ENCODE measurements at places on chromosomes 3 and 15. TPM values are rescaled to one million over a fixed set of nuclear protein-coding genes. Genes with fewer than 3 reads are reported as not detected.

GRCh38 chr3:24522146-24522579 is 27.5 kb upstream of the THRB start:
- peaks cover 47% of the 10 kb centered on the region for H3K4me1 ChIP-seq
- no peak for DNase-seq
- H3K36me3 ChIP-seq = peaks cover 21% of the 10 kb centered on the region

Gene INKA1
- total RNA-seq = not detected

DNA sequence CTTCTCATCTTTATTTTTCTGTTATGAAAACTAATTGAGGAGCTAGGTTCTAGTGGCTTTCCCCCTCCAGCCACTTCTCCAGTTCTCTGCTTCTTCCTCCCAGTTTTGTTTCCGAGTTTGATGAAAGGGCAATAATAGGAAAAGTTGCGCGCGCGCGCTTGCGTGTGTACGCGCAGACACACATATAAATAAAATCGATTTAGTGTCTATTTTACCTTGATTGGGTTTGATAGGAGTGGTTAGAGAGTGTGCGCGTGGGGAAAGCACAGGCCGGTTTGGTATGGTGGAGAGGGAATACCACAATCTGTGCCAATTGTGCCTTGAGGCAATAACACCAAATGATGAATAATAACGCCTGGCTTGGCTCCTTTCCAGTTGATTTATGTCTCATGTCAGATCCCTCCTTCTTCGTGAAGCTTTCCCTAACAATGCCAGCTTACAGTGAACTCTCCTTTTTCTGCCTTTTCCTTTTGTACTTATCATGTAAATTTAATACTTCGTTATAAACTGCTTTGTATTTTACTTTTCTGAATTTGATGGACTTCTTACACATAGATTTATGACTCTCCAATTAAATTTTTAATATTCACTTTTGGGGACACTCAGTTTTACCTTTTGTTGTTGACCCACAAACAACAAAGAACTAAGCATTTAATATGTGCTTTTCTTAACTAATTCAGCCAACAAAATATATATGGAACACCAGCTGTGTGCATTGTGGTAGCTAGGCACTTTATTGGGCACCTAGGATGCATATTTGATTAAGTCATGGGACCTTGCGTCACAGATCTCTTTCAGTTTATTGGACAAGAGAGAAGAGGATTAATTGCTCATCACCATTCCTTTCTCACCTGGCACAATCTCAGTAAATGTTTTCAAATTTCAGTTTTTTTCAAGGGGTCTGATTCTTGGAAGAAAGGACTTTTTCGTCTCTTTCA is 1.7 kb downstream of the TIPARP start:
- peaks cover 76% of the 10 kb centered on the region for H3K36me3 ChIP-seq
- H3K4me3 ChIP-seq = peak overlapping the region; percentile 99
- H3K27me3 ChIP-seq = no peaks in the 10 kb centered on the region
- DNase-seq = peak; percentile 70

Gene COL6A5
- total RNA-seq = not detected

- H3K27me3 ChIP-seq = no peaks in the 10 kb centered on the region
- no peaks in the 10 kb centered on the region for H3K4me1 ChIP-seq
- H3K4me3 ChIP-seq = no peak overlapping the region
- no peak overlapping the region for H3K27ac ChIP-seq
- no peak for DNase-seq
These were observed 226.3 kb downstream of the TAFA4 start for GRCh38 chr3:68706096-68706495.

DNA sequence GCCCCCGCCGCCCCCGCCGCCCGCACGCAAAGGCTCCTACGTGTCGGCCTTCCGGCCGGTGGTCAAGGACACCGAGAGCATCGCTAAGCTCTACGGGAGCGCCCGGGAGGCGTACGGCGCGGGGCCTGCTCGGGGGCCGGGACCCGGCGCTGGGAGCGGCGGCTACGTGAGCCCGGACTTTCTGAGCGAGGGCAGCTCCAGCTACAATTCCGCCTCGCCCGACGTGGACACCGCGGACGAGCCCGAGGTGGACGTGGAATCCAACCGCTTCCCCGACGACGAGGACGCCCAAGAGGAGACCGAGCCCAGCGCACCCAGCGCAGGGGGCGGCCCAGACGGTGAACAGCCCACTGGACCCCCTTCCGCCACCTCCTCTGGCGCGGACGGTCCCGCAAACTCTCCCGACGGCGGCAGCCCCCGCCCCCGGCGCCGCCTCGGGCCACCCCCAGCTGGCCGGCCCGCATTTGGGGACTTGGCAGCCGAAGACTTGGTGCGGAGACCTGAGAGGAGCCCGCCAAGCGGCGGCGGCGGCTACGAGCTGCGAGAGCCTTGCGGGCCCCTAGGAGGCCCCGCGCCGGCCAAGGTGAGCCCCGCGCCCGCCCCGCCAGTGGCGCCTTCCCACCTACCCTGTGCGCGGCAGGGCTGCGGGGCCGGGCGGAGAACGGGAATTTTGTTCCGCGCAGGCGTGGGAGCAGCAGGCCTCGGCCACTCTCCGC is 2.4 kb downstream of the SKOR1 start:
- peaks cover 11% of the 10 kb centered on the region for H3K36me3 ChIP-seq
- peaks cover 87% of the 10 kb centered on the region for H3K27me3 ChIP-seq
- H3K27ac ChIP-seq = no peak overlapping the region
- no peak for DNase-seq

DNA sequence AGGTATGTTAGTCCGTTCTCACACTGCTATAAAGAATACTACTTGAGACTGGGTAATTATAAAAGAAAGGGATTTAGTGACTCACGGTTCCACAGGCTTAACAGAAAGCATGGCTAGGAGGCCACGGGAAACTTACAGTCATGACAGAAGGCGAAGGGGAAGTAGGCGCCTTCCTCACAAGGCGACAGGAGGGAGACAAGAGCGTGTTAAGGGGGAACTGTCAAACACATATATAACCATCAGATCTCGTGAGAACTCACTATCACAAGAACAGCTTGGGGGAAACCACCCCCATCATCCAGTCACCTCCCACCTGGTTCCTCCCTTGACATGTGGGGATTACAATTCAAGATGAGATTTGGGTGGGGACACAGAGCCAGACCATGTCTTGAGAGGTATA is 30.4 kb downstream of the SPRED1 start:
- no peak overlapping the region for H3K4me3 ChIP-seq
- H3K27ac ChIP-seq = no peak overlapping the region
- no peaks in the 10 kb centered on the region for H3K27me3 ChIP-seq
- no peak for DNase-seq
- no peaks in the 10 kb centered on the region for H3K4me1 ChIP-seq

GRCh38 chr3:60935709-60936108 is 315.5 kb downstream of the FHIT start:
- peaks cover 4% of the 10 kb centered on the region for H3K36me3 ChIP-seq
- no peak overlapping the region for H3K27ac ChIP-seq
- no peak overlapping the region for H3K4me3 ChIP-seq
- H3K27me3 ChIP-seq = no peaks in the 10 kb centered on the region
- DNase-seq = no peak

- H3K36me3 ChIP-seq = no peaks in the 10 kb centered on the region
- DNase-seq = no peak
- peaks cover 21% of the 10 kb centered on the region for H3K27me3 ChIP-seq
- H3K4me1 ChIP-seq = no peaks in the 10 kb centered on the region
- H3K4me3 ChIP-seq = no peak overlapping the region
These were observed 93.3 kb downstream of the TRIM42 start for GRCh38 chr3:140770977-140771667.

GRCh38 chr15:56877255-56877970 is 41.0 kb upstream of the TCF12 start:
- H3K36me3 ChIP-seq = no peaks in the 10 kb centered on the region
- DNase-seq = no peak
- H3K4me1 ChIP-seq = peaks cover 15% of the 10 kb centered on the region
- no peak overlapping the region for H3K4me3 ChIP-seq
- H3K27me3 ChIP-seq = no peaks in the 10 kb centered on the region
- H3K27ac ChIP-seq = no peak overlapping the region

DNA sequence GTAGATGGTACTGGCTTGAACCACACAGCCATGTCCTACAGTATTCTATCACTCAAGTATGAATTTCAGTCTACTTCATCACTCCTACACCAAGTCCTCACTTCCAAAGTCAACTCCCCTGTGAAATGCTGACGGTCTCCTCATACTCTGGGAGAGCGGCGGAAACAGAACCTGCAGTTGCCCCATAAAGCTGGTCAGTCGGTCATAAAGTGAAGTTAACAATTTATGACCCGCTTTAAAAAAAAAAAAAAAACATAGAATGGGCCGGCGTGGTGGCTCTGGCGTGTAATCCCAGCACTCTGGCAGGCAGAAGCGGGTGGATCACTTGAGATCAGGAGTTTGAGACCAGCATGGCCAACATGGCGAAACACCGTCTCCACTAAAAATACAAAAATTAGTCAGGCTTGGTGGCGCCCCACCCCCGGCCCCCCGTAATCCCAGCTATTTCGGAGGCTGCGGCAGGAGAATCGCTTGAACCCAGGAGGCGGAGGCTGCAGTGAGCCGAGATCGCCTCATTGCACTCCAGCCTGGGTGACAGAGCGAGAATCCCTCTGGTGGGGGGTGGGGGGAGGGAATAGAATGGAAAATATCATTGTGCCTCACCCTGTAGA is 2.1 kb downstream of the TRANK1 start:
- H3K36me3 ChIP-seq = peaks cover 6% of the 10 kb centered on the region
- H3K27me3 ChIP-seq = no peaks in the 10 kb centered on the region
- H3K27ac ChIP-seq = no peak overlapping the region
- H3K4me3 ChIP-seq = no peak overlapping the region

DNA sequence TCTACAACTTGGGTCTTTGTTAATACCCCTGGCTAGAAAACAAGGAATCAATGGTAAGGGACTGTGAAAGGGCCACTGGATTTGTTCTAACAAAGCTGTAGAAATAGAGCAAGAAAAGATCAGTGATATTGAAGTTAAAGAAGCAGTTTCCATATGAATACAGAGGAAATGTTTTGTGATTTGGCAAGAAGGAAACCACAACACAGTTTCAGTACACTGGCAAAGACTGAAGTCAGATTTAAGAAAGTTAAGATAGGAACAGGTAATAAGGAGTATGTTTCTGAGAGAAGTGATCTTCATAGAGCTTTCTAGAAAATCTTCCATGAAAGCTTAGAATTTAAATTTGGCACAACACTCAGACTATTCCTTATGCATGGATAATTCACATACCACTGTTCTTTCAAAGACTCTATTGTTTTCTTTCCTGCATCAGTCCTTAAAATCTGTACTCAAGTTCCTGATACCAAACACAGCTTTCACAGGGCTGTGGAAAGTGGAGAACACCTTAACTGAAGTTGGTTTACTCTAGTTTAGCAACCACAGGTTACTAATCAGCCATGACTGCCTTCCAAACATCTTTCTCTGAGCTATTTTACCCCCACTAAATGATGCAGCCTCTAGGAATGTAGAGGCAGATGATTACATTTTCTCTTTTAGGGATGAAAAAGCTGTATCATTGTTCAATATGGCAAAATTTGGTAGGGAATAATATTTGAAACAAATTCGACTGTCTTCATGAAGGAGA is 32.4 kb upstream of the ALCAM start:
- no peak for DNase-seq
- H3K4me3 ChIP-seq = no peak overlapping the region
- no peaks in the 10 kb centered on the region for H3K4me1 ChIP-seq
- H3K27ac ChIP-seq = no peak overlapping the region
- no peaks in the 10 kb centered on the region for H3K36me3 ChIP-seq

GRCh38 chr3:181431748-181432147 is 280.0 kb upstream of the SOX2 start:
- H3K27ac ChIP-seq = no peak overlapping the region
- H3K36me3 ChIP-seq = no peaks in the 10 kb centered on the region
- H3K4me3 ChIP-seq = no peak overlapping the region
- no peaks in the 10 kb centered on the region for H3K4me1 ChIP-seq
- DNase-seq = no peak
- no peaks in the 10 kb centered on the region for H3K27me3 ChIP-seq

Gene KCNAB1
- 0.51 TPM for total RNA-seq

Gene IQCF5
- not detected for total RNA-seq

- peaks cover 7% of the 10 kb centered on the region for H3K4me1 ChIP-seq
- no peaks in the 10 kb centered on the region for H3K36me3 ChIP-seq
- no peak overlapping the region for H3K27ac ChIP-seq
- no peaks in the 10 kb centered on the region for H3K27me3 ChIP-seq
- DNase-seq = no peak
These were observed 27.0 kb downstream of the PTH1R start for GRCh38 chr3:46904303-46905212.

Gene PRR20G
- not detected for total RNA-seq

DNA sequence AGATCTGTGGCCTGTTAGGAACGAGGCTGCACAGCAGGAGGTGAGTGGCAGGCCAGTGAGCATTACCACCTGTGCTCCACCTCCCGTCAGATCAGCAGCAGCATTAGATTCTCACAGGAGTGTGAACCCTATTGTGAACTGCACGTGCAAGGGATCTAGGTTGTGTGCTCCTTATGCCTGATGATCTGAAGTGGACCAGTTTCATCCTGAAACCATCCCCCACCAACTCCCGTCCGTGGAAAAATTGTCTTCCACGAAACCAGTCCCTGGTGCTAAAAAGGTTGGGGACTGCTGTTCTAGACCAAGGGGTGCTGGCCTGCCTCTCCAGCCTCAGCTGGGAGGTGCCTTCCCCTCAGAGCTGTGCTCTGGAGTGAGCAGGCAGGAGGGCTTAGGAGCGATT is 61.4 kb downstream of the RPLP1 start:
- H3K36me3 ChIP-seq = peaks cover 5% of the 10 kb centered on the region
- H3K4me1 ChIP-seq = no peaks in the 10 kb centered on the region
- H3K4me3 ChIP-seq = no peak overlapping the region
- H3K27me3 ChIP-seq = peaks cover 26% of the 10 kb centered on the region

Gene ATP13A4
- 31.9 TPM for total RNA-seq

- peaks cover 57% of the 10 kb centered on the region for H3K4me1 ChIP-seq
- H3K27me3 ChIP-seq = no peaks in the 10 kb centered on the region
- peaks cover 24% of the 10 kb centered on the region for H3K36me3 ChIP-seq
These were observed 55.5 kb downstream of the PLS1 start for GRCh38 chr3:142651711-142652110.

DNA sequence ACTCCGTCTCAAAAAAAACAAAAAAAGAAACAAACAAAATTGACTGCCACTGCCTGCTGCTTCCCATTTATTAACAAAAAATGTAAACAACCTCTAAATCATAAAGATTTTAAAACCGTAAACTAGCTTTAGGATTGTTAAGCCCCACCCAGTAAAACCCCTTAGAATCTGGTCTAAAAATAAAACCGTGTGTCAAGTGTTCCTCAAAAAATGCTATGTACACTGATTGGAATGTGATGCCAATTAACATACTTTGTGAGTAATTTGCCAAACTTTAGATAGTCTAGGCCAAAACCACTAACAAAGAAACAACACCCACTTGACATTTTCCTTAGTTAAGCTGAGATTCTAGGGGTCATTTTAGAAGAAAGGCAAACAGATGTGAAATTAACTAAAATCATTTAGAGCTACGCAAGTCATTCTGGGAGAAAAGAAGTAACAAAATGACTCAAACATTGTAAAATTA is 5.3 kb downstream of the RAF1 start:
- no peaks in the 10 kb centered on the region for H3K27me3 ChIP-seq
- H3K36me3 ChIP-seq = peaks cover 19% of the 10 kb centered on the region
- H3K4me1 ChIP-seq = peaks cover 30% of the 10 kb centered on the region
- no peak for DNase-seq
- no peak overlapping the region for H3K4me3 ChIP-seq

Gene ST3GAL6
- 1.7 TPM for total RNA-seq

GRCh38 chr15:92409006-92409405 is 15.3 kb downstream of the ST8SIA2 start:
- peaks cover 82% of the 10 kb centered on the region for H3K27me3 ChIP-seq
- no peak for DNase-seq
- H3K27ac ChIP-seq = no peak overlapping the region
- no peaks in the 10 kb centered on the region for H3K4me1 ChIP-seq
- no peaks in the 10 kb centered on the region for H3K36me3 ChIP-seq

Gene BCL2A1
- total RNA-seq = not detected

GRCh38 chr3:125080077-125080476 is 24.3 kb upstream of the HEG1 start:
- no peaks in the 10 kb centered on the region for H3K4me1 ChIP-seq
- DNase-seq = no peak
- no peaks in the 10 kb centered on the region for H3K27me3 ChIP-seq
- H3K36me3 ChIP-seq = no peaks in the 10 kb centered on the region
- H3K27ac ChIP-seq = no peak overlapping the region

Gene ROPN1
- total RNA-seq = not detected
